ENCODE measurements at places on chromosomes 13 and 19. TPM values are rescaled to one million over a fixed set of nuclear protein-coding genes. Genes with fewer than 3 reads are reported as not detected.

CARM1 gene
- 31.4 TPM for polyA plus RNA-seq

DNA sequence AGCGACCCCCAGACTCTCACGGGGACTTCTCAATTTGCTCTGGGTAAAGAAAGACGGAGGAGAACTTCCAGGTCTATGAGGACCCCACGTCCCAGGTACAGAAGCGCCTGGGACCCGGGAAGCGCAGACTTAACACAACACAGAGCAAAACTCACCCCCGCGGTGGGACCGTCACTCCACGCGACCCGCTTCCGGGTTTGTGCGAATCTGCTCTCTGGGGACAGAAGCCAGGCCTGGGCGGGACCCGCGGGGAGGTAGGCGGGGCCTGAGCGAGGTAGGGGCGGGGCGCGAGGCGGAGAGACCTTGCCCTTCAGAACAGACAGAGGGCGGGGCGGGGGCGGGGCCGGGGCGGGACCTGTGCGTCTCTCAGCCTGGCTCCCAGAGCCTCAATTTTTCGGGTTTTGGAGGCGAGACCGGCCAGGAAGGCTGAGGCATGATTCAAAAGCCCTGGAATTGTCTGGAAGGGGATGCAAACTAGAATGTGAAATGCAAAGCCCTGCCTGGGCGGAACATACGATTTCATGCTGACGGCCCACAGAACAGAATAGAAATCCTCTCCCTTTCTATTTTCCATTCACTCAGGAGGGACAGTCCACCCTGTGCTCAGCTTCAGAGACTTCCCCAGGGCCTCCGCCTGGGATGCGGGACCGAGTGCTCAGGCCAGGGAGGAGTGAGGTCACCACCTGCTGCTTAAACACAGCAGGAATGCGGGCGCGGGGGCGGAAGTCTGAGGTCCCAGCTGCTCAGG is 19.3 kb upstream of the ZNF888 start:
- DNase-seq: no peak

DNA sequence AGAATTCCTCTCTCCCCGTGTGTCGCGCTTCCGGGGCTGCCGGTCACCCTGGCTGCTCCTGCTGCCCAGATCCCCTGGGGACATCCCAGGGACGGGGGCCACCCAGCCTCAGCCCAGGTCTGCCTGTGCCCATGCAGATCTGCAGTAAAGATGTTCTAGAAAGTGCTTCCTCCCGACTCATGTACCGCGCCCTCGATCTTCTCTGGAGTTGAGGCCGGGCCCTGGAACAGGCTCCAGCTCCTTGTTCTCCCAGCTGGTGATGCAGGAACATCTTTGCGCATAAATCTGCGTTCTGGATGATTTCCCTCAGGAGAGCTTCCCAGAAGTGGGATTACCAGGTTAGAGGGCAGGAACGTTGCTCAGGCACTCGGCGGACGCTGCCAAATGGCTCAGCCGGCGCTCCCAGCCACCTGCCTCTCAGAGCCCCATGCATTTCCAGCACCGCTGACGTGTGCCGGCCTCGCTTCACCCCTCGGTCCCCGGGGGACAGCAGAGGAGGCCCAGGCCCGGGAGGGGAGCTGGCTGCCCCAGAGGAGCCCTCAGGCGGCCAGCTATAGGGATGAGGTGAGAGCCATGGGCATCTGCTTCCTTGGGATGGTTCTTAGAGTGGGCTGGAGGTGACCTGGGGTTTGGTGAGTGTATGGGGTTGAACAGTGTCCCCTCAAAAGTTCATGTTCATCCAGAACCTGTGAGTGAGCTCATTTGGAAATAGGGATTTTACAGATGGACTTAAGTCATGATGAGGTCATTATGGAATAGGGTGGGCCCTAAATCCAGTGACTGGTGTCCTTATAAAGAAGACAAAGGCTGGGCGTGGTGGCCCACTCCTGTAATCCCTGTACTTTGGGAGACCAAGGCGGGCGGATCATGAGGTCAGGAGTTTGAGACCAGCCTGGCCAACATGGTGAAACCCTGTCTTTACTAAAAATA is 42.6 kb downstream of the CRTC1 start:
- DNase-seq: no peak

PPP1R13L gene
- 23.2 TPM for polyA plus RNA-seq

DNA sequence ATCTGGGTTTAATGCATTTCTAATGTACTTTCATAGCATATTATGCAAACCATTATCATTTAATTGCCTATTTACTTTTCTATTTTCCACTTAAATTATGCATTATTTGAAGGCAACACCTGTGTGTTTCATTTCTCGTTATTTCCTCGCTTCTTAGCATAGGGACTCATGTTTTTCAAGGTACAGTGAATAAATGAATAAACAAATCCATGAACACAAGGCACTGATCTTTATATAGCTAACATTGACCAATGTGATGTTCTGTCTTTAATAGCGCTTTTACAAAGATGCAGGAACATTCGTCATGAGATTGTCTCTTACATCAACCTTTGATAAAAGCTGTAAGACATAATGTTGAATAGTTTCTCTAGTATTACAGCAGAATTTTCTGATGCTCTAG is 121.2 kb downstream of the B3GLCT start:
- DNase-seq: no peak

DNA sequence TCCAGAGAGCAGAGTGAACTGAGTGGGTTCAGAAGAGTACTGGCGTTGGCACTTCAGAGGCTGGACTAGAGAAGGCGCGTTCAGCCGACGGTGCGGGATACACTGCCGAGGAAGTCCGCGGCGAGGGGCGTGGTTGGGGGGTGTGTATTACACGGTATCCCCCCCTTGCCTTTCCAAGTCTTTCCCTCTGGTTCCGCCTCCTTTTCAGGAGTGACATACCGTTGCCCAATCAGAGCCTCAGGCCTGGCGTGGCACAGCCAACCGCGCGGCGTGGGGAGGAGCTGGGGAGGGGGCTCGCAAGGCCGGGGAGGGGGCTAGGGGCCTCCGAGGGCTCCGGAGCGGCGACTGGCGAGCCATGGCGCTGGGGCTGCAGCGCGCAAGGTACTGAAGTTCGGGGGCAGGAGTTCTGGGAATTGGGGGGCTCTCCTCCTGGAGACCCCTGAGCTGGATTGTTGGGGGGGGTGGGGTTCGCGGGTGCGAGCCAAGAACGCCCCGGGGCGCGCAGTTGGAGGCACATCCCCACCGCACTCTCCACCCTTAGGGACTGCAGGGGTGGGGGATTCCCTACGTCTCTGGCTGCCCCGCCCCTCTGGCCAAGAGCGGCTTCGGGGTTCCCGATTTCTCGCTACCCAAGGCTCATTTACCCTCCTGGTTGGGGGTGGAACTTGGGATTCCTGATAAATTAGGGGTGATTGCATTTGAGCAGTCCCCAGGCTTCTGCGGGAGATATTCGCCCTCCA is at the start of gene HIF3A:
HIF3A (plus strand) TSS at position 321 of the 740 bp plus-strand sequence; CDS start at position 356, 35 bp downstream.
- no peak for DNase-seq

All from A549 (cell line).